Erythroblast (primary cell): ENCODE measurements at places on chromosomes 6 and 20.

- DNase-seq = no peak
These were observed 15.1 kb upstream of the MCM3 start for GRCh38 chr6:52299653-52300052.

- no peak for DNase-seq
These were observed 501 bp upstream of the ELOVL5 start for GRCh38 chr6:53349209-53349693.

DNA sequence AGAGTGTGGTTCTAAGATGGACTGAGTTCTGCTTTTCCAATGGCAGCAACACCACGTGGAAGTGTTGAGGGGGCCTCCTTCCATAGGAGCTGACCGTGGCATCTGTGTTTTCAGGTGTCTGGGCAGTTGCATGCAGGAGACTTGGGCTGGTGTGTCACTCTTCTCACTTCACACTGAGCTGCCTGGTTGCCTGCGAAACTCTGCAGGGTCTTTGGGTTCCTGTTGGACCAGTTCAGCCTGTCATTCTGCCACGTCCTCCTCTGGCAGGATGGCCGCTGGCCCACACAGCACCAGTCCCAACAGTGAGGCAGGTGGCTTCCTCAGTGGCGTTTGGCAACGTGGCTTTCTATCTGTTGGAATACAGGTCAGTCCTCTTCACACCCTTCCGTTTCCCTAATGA lies 16.1 kb upstream of the UNC93A start:
- DNase-seq = no peak

DNA sequence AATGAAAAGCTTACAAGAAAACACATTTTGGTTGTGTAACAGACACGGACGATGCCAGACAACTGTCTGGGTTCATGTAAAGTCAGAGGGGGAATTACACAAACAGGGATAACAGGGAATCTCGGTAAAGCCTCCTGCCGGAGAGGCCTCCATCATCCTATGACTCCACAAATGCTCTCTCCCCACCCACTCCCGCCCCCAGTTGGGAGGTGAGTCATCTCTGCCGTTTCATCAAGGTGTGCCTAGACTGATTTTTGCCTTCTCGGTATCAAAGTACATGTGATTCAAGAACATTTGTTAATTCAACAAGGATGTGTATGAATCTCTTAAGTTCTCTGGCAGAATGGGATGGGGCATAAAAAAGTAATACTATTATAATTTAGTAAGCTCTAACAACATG lies 304.9 kb upstream of the PRDM1 start:
- no peak for DNase-seq

DNA sequence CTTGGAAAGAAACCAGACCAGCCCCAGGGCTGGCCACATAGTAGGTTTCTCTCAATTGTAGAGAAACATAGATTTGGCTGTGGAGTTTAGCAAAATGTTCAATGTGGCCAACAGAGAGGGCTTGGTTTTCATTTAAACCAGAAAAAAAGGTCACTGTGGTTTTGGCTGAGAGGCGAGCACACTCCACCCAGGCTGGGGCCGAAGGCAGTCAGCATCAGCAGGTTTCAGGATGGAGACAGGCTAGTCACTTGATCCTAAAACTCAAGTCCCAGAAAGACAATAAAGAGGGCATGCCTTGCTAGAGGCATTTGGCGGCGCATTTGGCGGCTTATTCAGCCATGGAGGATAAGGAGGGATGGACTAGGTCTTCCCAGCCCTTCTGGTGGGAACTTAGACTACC lies 73.1 kb downstream of the PRND start:
- DNase-seq = no peak

DNA sequence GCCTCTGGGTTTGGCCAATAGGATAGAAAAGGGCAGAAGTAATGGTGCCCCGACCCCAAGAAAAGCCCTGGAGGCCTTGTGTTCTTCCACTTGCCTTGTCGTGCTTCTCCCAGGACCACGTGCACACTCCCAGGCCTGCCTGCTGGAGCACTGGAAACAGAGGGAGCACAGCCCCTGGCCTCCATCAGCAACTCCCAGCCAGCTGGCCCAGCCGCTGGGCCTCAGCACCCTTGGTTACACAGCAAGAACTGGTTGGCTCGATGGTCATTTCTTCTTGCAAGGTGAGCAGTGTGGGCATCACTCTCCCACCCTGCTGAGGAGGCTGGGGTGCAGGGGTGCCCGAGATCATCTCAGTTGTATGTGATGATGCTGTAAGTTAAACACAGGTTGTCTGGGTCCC lies 69.2 kb upstream of the CST7 start:
- DNase-seq = no peak

DNA sequence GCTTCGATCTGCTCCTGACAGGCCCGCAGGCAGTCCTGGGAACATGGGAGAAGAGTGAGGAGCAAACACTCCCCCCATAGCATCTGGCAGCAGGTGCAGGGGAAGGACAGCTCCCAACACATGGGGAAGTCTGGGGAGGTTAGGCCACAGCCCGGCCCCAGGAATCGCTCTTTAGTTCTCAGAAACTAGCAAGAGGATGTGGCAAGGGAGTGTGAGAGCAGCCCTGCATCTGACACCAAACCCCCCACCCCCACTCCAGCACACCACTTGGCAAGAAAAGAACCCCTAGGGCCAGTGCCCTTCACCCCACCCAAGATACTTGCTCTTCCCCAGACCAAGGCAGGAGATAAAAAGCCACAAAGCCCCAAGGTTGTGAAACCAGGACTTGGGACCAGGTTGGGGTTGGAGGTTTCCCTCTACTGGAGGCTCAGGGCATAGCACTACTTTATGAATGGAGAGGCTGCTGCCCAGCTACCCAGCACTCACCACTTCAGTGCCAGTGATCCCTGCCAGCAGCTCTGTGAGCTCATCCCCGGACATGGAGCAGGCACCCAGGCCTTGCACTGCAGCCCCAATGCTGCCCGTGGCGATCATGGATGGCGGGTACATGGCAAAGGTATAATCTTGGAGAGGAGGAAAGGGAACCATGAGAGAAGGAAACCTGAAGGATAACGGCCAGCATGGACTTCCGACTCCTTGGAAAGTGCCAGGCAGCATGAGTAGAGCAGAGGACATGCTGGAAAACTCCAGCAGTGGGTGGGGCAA lies 5.4 kb downstream of the CCND3 start:
- peak; percentile 98 for DNase-seq

DNA sequence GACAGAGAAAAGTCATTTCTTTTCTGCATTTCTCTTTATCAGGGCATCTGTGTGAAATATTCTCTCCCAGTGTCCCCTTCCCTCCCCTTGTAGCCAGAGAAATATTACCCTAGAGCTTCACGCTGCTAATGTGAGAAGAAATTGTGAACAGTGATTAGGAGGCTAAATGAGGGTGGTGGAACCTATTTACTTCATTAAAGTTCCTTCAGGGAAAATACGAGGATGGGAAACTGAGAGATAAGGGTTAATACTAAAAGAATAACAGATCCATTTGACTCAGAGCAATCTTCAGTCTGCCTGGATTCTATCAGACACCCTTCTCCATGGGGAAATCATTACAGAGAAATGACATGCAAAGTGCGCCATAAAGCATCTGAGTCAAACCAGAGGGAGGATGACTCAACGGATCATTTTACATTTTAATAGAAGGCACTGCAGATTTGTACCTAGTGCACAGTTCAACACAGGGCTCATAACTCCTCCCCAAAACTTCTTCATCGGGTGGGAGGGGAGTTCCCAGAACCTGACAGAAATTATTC lies 131.3 kb downstream of the GJA10 start:
- DNase-seq = no peak

- DNase-seq = peak; percentile 21
These were observed 18.8 kb upstream of the EZR start for GRCh38 chr6:158837684-158838625.

DNA sequence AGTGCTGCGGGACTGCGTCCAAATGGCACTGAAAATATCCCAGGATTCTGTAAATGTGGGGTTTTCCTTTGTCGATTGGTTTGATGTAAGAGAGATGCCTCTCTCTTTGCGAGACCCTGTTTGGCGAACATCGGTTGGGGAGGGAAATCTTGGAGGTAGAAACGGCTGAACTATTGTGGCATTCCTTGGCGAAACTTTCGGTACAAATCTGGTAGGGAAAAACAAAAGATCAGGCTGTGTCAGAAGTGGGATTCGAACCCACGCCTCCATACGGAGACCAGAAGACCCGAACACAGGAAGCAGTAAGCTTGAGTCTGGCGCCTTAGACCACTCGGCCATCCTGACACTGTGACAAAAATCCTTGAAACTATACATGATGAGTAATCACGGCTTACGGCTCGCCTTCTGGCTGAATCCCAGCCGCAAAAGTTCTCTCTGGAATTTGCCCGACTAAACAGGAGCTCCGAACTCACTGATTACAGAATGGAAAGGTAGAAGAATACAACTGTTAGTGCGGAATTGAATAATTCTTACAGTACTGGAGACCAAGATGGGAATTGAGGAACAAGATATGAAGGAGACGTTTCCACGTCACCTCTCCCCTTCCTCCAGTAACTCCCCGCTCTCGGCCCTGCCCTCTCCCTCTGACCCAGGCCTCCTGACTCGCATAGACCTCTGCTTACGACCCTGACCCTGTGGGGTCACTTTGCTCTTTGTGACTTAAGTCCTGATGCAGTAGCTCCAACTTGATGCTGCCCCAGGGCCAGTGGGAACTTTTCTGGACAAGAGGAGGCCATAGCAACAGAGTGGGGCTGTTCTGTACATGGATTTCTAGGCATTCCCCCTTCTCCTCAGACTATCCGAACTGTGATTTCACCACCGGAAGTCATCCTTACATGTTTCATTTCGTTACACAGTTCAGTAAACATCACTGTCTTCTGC lies 132.8 kb upstream of the ZNF184 start:
- DNase-seq = peak; percentile 42

GRCh38 chr6:52976149-52976548 lies 18.9 kb downstream of the GSTA4 start:
- DNase-seq = no peak

DNA sequence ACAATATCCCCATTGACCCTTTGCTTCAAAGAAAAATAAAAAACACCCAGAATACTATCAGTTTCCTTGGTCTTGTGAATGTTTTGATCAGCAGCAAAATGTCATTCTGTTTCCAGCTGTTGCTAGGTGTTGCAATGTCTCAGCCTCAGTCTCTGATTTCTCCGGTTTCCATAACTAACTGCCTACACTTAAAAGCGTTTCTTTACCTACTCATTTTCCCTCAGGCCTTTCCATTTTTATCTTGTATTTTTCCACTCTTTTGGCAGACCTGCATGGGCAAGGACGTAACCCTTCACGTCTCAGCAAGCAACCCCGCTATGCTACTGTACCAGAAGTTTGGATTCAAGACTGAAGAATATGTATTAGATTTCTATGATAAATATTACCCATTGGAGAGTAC lies 49.4 kb downstream of the KAT14 start:
- no peak for DNase-seq

DNA sequence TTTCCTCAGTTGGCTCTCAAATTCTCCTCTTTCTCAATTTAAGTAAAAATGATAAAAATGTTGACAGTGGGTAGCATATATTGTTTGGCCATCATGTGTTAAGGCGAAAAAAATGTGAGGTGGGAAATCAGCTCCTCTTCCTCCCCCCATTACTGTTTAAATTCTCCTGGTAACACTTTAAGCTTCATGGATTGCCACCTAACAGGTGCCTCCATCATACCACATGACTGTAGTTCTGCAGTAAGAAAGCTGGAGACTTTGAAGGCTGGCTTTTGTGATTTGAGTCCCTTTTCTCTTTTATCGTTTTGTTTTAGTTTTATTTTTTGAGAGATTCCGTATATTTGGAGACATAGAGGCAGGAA lies 1.2 kb downstream of the ZFAND3 start:
- DNase-seq = peak; percentile 62

DNA sequence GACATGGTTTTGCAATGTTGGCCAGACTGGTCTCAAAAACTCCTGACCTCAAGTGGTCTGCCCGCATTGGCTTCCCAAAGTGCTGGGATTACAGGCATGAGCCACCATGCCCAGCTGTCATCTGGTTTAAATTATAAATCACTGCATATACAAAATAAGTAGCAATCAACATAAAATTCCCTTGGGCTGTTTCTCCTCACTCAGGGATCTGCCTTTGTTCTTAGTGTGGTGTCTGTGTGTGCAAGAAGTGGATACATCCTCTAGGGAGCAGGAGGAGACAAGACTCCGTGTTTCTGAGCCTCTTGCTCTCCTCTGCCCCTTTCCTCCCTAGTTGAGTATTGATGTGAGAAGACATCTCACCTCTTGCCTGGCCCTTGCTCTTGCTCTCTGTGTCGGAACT lies 65.2 kb upstream of the ADGRF4 start:
- no peak for DNase-seq

GRCh38 chr6:138580801-138581200 lies 81.5 kb upstream of the NHSL1 start:
- DNase-seq = no peak

DNA sequence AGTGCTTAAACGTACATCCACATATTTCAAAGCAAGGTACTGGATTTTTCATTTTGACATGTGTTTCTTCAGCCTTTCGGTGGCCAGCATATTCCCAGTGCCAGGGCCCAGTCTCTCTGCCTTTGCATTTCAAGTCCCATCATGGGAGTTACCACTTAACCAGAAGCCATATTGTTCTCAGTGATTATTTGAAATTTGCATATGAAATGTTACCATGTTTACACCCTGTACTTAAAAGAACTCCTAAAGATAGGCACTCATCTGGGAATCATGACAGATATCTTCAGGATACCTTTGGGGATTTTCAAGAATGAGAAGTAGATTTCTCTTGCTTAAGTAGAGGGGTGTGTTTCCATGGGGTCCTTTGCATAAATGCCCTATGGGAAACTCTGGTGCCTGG lies 367.5 kb downstream of the NRN1 start:
- DNase-seq = no peak

DNA sequence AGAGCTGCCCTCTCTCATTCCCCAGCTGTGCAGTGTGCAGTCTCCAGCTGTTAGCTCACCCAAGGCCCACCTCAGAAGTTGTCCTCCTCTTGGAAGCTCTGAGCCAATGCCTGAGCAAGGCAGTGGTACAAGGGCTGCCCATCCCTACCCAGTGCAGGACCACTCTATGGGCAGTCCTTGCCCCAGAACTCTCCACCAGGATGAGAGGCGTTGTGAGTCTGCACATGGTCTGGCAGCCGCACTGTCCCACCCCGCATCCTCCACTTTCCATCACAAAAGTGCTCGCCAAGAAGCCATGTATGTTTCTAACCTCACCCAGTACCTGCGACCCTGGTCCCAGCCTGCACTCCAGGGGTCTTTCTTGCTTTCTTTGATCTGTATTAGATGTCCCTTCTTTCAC lies 175.1 kb upstream of the PMEPA1 start:
- no peak for DNase-seq

DNA sequence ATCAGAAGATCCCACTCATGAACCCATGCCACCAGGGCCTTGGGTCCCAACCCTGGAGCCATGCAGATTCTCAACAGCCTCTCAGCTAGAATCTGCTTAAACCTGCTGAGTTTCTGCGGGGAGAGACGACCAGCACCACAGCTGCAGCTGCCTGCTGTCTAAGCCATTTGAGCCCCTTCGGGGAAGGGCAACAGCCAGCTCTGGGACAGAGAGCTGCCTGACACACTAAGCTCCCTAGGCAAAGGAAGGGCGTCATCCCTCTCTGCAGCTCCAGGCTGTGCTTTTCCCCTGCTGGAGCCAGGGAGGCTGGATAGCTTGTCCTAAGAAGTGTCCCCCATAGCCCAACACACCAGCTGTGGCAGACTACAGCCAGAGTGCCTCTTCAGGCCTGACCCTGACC lies 182.5 kb downstream of the OTOR start:
- DNase-seq = no peak
